Right cardiac atrium (tissue), 5 donors: ENCODE measurements at places on chromosomes 4 and X. TPM values are rescaled to one million over a fixed set of nuclear protein-coding genes. Genes with fewer than 3 reads are reported as not detected.

BTK gene
- 3.6 TPM for total RNA-seq

DCK gene
- total RNA-seq, result 6.3 TPM

NPY2R gene
- total RNA-seq, result 0.12 TPM

DNA sequence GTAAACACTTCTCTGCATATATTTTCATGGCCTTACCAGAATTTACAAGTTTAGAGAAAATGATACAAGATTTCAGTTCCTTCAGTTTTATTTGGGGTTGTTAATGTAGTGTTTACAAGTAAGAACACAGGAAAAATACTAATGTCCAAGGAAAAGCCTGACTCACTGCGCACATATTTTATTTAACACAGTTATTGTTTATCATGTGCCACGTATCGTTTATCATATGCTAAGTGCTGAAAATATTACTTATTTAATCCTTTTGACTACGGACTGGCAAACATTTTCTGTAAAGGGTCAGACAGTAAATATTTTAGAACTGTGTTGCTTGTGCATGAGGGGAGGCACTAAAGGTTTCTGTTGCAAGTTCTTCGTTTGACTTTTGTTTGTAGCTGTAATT is 794 bp downstream of the HSD17B13 start:
- no peak for DNase-seq

DNA sequence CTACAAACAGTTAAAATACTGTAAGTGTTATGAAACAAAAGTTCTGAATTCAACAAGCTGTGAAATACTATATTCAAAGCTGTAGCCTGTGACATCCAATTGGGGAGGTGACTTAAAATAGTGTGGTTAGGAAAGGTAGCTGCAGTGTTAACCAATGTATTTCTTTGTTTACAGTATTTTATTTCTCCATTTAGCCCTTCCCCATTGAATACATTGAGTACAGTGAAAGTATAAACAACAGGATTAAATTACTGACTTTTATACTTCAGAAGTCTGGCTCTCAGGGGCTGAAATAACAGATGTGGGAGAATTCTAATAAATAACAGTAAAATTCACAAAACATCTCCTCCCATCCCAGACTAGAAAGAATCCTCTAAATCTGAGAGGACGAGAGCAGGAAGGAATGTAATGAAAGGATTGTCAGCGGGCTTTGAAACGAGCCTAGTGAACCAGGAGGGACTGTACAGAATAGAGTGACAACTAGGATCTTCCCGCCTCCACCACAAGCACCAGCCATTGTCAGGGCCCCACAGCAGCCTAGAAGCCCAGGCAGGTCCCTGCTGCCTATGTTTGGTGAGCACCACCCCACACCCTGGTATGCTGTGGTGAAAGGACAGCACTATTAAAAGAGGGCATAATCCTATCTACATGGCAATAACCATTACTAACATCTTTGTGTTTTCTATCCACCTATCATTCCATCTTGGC is 73.7 kb downstream of the SPCS3 start:
- no peak for DNase-seq

DNA sequence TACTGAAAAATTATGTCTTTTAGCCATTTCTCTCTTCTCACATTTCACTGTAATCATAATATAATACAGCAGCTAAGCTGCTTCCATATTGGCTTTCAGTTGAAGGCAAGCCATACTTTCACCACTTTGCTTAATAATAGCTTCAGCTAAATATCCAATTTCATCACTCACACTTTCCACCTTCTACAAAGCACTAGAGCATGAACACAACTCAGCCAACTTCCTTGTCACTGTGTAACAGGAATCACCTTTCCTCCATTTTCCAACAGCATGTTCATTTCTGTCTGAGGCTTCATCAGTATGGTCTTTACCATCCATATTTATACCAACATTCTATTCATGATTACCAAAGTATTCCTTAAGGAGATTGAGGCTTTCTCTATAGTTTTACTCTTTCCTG is 219.8 kb upstream of the CTSO start:
- no peak for DNase-seq

DNA sequence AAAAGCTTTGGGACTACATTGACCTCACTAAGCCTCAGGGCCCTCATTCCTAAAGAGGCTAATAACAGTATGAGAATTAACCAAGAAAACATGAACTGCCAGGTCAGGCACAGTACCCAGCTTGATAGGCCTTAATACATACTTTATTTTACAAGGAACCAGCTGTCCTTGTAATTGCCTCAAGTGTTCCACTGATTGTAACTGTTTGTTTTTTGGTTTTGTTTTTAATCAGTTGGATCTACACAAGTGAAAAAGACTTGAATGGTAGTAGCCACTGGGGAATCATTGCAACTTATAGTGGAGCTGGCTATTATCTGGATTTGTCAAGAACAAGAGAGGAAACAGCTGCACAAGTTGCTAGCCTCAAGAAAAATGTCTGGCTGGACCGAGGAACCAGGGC is 35.6 kb downstream of the PKD2 start:
- DNase-seq, result no peak

DNA sequence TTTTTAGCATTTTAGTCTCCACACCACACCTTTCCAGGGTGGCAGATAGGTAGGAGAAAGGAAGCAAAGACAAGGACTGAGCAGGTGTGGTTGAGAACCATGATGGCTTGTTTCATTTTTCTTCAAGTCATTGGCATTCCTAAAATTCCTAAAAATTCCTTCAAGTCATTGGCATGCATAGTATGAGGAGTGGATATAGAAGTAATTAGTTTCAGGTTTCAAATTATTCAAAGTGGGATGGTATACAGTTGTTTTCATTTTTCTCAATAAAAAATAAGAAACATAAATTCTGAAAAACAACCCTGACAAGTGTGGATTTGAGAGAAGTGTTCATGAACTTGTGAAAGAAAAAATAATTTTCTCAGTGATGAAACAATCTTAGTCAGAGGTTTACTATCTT is 22.3 kb upstream of the HERC3 start:
- DNase-seq, result no peak

DNA sequence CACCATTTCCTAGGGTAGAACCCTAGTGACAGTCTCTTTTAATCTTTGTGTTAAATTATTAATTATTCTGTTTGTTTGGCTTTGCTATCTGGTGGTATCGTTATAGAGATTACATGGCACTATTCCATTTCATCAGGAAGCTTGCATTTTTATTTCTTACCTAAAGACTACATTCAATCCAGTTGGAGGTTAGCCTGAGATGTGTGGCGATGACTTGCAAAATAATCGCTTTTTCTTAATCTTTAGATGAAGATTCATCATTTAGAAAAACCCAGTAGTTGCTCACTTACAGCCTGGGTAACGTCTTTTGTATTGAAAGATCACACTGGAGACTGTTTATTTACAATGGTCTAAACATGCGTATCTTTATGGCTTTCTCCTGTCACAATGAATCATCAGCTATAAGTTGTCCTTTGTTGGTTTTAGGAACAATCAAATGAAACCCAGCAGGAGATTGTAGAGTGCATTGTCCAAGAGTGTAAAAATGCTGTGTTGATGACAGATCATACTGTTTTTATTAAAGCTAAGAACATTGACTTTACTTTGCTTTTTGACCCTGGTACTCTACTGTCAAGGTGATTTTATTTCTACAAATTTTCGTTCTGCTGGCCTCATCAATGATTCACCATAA is 281.7 kb upstream of the PITX2 start:
- no peak for DNase-seq

DNA sequence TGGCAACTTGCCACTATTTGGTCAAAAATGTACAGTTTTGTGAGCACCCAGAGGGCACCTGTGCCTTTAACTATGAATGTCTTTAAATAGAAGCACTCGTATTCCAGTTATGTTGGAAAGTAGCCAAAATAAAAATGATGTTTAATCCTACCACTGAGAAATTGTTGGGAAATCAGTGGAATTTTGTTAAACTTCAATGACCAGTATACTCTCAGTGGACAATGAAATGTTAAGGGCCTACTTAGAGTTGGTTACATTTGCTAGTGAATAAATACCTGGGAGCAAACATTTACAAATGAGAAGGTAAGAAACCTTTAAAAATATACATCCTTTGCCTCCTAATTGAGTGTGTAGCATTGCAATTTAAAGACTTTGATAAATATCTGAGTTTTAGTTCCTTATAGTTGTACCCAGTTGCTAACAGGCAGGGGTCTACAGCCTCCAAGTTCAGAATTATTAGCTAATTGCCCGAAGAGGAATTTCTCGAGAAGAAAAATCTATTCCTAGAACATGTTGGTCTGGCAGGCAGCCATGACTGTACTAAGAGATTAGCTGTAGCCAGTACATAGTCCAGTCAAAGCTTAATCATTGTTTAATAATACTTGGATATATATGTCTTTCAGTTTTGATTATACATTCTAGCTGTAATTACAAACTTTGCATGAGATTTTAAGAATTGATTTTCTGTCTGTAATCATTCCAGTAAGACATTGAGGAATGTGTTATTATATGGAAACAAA is 93.2 kb downstream of the IL1RAPL2 start:
- no peak for DNase-seq
